Mammary epithelial cell (primary cell): ENCODE measurements at places on chromosomes 3 and 15.

DNA sequence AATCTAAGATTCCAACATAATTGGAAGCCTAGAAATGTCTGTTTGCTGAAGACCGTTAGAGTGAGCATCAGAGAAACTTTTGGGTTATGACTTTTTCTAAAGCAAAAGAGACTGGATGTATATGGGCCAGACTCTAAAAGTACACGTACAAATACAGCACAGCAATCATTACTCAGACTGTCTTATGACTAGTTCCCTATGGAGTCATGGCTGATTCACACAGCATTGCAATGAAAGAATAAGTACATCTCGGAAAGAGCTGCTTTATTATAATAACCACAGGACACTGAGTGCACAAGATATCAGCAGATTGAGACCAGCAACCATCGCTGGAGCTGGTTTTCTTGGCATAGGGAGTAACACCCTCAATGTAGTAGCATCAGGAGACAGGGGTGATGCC lies 618.6 kb downstream of the NLGN1 start:
- peak; percentile 64 for DNase-seq

DNA sequence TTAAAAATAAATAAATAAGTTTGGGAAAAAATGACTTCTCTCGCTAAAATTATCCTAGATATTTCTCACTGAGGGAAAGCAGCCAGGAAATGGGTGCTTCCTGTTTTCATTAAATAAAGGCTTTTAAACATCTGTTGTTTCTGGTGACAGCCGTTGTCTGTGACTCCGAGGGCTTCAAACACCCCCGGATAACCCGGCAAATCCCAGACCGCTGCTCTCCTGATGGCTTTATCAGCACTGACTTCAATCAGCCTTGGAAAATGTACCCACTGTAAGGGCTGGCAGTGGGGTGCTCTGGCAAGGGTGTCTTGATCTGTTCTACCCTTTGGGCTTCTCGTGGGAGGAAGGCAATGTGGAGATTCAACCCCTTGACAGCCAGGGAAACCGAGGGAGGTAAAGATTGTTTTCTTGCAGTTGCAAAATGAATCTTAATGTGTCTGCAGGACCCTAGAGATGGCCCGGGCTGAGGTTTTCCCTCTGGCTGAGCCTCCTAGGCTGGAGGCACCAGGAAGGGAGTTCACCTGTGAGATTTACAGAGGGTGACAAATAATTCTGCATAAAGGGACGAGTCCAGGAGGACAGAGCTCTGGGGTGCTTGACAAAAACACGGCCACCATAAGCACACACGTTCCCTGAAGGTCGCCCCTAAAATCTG lies 33.6 kb upstream of the SEC13 start:
- DNase-seq, result no peak

DNA sequence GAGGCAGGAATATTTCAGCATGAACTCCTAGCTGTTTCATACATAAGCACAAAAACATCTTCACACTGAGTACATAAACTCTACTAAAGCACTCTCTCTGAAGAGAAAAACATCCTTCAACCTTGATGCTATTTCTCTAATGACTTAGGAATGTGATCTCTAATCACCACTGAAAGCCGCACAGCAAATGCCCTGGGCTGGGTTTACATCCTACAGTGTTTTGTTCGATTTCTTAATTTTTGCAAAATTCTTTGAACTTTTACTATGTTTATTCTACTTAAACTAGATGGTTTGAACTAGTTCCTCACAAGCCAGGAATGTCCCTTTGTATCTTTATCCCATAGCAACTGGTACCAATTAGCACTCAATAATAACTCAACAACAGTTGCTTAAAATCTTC lies 130.9 kb upstream of the ABI3BP start:
- no peak for DNase-seq

DNA sequence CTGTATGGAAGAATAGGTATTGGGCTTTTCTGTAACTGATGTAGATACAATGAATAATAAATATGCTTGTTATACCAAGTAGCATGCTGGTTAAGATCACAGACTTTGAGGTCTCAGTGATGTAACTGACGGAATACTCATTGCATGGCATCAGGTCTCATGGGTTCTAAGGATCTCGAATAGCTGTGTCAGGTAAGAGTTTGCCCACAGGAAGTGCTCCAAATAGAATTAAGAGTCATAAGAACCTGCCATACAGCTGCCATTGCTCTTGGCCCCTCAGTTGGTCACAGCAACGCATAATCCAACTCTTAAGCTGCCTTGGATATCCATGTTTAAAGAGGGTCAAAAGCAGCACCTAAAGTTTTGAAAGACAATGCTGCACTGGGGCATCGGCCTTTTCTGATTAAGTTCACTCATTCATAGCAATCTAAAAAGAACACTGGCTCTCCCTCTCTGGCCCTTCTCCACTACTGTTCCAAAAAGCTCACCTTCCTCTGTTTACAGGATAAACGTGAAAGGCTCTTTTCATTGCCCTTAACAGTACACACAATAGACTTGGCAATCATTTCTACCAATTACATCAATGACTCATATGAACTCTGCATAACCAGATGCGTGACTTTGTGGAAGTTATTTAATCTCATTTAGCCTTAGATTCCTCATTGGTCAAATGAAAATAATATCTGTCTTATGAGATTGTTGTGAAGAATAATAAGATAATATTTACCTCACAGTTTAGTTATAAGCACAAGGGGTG lies 74.6 kb downstream of the ZBTB20 start:
- peak; percentile 56 for DNase-seq

DNA sequence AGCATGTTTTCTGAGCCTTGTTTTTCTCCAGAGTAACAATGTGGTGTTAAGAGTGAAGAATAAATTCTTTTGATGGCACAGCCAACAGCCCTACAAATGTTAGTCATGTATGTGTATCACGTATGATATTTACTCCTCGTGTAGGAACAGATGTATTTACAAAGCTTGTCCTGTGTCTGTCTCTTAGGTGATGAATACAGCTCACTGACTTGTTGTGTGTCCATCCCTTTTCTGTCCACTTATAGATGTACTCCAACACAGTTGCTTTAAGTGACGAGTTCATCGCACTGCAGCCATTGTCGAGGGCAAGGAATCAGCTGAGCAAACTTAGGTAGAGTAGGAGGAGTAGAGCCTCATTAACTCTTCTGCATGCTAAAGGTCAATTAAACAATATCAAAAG lies 78.1 kb downstream of the DCUN1D1 start:
- no peak for DNase-seq

DNA sequence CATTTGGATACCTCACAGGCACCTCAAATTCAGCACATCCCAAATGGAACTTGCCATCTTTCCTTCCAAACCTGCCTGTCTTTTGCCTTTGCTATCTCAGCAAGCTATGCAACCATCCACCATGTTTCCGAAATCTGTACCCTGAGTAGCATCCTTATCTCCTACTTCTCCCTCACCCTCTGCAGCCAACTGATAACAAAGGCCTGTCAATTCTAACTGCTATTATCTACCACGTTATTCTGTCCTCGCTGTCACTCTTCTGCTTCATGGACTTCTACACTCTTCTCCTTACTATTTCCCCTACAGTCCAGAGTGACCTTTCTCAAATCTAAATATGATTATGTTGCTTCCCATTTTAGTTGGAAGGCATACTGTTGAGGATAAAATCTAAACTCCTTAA lies 25.5 kb upstream of the TAFA4 start:
- no peak for DNase-seq

- DNase-seq, result no peak
Observed at GRCh38 chr3:180617049-180617448, 15.1 kb downstream of the TTC14 start.

DNA sequence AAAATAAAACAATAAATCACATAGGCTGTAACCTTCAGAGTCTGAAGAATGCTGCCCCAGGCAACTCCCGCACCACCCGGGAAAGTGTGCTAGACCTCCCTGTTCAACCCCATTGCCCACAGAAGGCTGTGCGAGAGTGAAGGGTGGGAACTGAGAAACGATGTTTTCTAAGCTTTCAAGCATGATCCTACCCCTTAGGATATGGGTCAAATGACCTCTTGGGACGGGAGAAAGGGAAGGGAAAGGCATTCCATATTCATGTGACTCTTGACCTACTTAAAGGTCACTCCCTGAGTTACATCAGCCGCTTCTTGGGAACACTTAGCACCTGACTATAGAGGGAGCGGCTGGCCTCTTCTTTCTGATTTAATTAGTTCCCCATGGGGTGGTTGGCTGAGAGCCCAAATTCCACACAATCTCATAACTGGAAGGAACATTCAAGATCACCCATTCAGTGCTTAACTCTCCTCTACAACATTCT lies 114.7 kb upstream of the SLC24A5 start:
- no peak for DNase-seq

DNA sequence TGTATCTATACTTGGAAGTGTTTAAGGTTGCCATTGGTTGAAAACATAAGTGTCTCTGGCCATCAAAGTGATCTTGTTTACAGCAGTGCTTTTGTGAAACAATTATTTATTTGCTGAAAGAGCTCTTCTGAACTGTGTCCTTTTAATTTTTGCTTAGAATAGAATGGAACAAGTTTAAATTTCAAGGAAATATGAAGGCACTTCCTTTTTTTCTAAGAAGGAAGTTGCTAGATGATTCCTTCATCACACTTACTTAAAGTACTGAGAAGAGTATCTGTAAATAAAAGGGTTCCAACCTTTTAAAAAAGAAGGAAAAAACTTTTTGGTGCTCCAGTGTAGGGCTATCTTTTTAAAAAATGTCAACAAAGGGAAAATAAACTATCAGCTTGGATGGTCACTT lies 19.7 kb downstream of the B3GNT5 start:
- no peak for DNase-seq

GRCh38 chr3:156604642-156605144 lies 49.8 kb upstream of the SSR3 start:
- DNase-seq, result no peak

- no peak for DNase-seq
Observed at GRCh38 chr3:52403955-52404354, 40.9 kb downstream of the SEMA3G start.

- DNase-seq, result no peak
Observed at GRCh38 chr3:35446896-35447295, 192.4 kb upstream of the ARPP21 start.

DNA sequence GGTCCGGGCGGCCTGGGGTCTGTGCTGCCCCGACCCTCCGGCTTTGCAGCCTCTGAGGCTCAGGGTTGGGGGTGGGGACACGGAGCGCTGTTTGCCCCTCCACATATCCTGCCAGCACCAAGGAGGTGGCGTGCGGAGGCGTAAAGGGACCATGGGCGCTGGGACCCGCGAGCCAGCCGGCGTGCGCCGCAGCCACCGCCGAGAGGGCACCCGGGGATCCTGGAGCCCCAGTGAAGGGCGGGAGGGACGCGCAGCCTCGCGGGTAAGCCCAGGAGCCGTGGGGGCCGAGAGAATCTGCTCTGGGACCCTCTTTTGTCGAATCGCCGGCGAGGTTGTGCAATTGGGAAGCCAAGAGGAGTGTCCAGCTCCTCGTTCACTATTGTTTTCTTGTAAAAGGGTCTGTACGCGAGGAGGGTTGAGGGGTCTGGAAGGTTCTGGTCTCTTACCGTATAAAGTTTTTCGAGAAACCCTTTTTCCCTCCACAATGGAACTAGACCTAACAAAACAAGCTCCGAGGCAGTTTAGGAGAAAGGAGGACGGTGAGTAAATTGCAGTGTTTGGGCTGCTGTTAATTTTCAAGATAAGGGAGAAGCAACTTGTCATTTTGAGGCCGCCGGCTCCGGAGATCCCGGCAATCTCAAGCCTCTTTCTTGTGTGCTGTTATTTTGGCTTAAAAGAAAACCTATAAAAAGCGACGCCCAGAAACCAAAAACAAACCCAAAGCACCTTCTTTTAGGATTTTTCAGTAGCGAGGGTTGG lies 29.9 kb upstream of the ST3GAL6 start:
- peak; percentile 28 for DNase-seq

GRCh38 chr3:54999159-54999558 lies 71.3 kb upstream of the LRTM1 start:
- peak; percentile 45 for DNase-seq

DNA sequence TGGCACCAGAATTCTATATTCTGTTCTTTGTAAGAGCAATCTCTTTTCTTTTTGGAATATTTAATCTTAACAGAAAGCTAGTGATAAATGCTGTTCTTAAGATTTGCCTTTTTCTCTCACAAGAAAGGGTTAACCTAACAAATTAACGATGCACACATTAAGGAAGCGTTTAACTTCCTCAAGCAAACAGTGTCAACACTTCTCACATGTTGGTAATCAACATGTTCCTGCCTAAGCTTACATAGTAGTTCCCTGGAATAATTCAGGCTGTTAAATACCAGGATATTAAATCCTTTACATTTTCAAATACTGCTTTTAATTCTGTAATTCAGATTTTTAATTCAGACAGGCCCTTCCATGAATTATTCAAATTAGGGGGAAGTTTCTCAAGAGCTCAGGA lies 67.4 kb upstream of the RPL35A start:
- DNase-seq, result no peak

- DNase-seq, result no peak
Observed at GRCh38 chr3:119015942-119016341, 18.7 kb downstream of the IGSF11 start.

GRCh38 chr3:195903950-195904290 lies 4.4 kb downstream of the TNK2 start:
- DNase-seq, result no peak

DNA sequence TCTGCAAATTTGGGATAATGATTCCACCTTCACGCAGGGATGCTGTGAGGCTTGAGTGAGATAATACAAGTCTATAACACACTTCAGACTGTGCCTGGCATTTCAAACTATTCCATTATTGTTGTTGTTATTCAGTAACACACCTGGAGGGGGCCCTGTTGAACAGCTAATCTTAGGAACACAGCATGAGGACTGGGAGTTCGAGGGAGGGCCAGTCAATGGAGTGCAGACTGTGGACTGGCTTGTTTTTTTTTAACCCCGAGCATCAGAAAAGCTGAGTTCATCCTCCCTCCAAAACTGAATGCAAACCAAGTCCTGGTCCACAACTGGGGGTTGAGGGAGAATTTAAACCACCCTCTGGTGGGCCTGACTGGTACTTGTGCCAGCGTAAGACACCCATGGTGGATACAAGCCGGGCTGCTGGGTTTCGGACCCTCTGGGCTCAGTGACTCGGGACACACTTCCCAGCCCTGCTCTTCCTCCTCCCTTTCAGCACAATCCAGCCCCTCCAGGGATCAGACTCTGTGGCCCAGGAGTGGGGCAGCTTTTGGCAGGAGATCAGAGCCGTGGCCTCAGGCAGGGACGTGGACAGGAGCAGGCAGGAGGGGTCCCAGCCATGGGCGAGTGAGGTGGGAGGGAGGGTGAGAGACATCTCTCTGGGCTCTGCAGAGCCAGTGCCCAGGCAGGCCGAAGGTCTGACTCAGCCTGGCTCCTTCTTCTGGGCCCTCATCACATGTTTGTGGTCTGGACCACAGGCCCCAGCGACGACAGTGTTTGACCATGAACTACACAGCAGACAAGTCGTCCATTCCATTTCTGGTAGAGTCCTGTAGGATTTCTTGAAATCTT lies 36.3 kb upstream of the MEX3B start:
- DNase-seq, result peak; percentile 69
